ENCODE measurements at places on chromosomes 5 and 9.

GRCh38 chr5:65727491-65728156, 5.6 kb downstream of the NLN start:
- no peak for DNase-seq

- no peak for DNase-seq
These were observed 7.1 kb downstream of the LRRC70 start for GRCh38 chr5:62585751-62586150.

DNA sequence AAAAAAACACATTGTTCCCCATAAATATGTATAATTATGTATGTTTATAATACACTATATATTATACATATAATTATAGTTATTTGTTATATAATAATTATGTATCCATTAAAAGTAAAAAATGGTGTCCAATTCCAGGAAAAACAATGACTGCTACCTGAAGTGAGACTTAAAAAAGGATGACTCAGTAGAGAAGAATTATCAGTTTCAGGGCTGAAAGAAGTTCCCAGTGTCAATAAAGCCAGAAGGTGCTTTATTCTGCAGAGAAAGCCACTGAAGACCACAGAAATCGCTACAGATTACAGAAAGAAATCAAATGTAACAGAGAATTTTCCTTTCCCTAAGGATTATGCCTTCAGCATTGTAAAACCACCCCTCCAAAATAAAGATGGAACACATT, 50.9 kb downstream of the ANKRD31 start:
- no peak for DNase-seq

DNA sequence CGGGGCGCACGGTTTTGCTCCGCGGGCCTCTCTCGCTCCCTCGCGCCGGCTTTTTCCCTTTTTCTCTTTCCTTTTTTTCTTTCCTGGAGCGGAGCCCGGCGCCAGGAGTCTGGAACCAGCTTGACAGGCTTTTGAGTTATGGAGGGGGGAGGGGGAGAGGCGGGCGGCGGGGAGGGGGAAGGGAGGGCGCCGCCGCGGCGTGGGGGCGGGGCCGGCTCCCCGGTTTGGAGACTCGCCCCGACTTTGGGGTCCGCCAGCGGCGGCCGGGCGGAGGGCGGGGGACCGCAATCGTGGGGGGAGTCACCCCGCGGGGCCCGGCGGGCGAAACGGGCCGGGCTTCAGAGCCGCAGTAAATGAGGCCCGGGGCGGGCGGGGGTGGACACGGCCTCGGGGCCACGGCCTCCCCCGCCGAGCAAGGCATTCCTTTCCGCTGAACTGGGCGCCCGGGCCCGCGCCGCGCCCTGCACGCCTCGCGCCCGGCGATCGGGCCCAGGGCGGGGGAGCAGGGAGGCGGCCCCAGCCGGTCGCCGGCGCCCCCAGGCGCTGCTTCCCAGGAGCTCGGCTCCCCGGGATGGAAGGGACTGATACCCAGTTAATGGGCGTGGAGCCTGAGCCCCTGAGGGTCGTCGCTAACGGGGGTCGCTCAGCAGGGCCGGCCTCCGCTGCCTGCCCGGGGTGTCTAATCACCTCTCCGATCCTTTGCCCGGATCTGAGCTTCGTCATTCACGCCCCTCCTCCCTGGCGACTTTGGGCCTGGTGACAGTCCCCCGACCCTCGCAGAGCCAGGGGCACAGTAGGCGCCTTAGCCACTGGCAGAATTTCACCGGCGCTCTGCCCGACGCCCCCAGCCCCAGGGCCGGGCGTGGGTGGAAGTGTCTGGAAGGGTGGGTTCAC, 138.1 kb downstream of the C9orf50 start:
- no peak for DNase-seq

DNA sequence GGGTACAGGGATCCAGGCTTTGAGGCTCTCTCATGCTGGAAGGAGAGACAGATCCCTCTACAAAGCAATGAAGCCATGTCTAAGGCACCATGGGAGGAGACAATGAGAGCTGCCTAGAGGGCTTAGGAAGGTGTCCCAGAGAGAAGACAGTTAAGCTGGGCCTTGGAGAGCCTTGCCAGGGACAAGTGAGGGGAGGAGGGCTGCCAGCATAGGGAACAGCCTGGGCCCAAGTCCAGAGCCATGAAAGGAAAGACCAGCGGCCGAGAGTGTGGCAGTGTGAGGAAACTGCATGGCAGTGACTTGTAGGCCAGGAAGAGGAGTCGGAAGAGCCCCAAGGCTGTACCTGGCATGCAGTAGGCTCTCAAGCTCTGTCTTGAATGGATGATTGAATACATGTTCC, 88.5 kb downstream of the PSD2 start:
- no peak for DNase-seq

DNA sequence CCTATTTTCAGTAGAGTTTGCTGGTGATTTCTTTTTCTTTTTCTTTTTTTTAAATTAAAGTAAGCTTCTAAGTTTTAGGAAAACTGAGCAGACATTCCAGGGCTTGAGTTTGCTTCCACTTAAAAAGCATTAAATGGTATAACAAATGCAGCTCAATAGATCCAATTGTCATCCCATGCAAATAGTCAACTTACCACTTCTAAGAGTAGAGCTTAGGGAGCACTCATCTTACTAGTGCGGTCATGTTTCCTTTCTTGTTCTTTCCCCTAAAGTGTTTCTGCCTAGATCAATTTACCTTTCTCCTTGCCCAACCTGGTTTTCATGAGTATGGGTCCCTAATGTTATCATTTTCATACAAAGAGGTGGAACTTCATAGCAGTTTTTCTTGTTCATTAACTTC, 13.0 kb upstream of the CEP120 start:
- DNase-seq = no peak

DNA sequence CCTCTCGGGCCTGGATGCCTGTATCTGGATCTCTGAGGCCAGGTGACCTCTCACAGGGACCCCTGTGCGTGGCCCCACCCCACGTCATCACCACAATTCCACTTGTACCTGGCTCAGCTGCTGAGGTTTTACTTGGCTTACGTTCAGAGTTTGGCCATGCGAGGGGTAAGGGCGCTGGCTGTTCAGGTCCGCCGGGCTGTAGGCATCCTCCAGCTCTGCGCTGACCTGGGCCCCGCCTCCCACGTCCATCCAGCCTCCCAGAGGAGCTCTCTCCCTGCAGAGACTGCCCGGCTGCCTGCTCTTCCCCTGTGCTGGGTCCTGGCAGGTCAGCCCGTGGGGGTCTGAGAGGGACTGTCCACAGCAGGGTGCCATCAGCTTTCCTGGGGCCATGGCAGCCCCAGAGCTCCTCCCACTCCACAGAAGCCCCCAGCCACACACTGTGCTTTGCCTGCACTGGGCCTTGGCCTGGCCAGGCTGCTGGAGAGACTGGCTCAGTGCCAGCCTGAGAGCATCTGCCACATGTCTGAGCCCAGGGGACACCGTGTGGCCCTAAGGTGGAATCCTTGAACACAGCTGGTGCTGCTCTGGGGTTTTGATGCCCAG, 43.6 kb downstream of the SLC6A3 start:
- no peak for DNase-seq

- DNase-seq = no peak
These were observed 632.5 kb downstream of the SLCO4C1 start for GRCh38 chr5:101663543-101663942.

DNA sequence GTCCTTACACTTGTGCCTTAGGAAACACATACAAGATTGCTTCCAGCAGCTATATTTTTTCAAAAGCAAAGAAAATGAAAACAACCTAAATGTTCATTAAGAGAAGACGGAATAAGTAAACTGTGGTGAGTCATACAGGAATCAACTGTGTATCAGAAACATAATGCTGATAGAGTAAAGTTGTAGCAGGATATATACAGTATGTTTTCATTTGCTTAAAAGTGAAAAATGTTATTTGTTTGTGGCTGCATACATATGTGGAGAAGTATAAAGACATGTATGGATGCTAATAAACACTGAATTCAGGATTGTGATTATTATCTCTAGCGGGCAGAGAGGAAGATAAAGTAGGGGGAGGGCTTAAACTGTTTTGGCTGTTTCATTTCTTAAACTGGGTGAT, 8.3 kb downstream of the DCTN4 start:
- no peak for DNase-seq

- DNase-seq = no peak
These were observed 281.5 kb downstream of the EFNA5 start for GRCh38 chr5:107389130-107389774.

DNA sequence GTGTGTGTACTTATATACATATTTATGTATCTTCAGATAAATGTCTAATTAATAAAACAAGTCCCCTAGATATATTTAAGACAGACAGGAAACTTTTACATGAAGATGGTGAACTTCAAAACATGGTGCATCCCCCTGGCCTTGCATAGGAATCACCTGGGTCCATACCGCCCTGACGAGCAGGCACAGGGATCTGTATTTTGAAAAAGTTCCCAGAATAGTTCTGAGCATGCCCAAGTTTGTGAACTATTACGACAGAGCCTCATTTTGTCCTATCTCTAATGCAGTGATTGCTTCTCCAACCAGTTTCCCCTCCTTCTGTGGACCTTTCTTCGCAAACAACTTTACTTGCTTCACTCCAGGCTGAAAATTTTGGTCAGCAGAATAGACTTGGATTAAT, 98.1 kb downstream of the APBA1 start:
- DNase-seq = no peak

DNA sequence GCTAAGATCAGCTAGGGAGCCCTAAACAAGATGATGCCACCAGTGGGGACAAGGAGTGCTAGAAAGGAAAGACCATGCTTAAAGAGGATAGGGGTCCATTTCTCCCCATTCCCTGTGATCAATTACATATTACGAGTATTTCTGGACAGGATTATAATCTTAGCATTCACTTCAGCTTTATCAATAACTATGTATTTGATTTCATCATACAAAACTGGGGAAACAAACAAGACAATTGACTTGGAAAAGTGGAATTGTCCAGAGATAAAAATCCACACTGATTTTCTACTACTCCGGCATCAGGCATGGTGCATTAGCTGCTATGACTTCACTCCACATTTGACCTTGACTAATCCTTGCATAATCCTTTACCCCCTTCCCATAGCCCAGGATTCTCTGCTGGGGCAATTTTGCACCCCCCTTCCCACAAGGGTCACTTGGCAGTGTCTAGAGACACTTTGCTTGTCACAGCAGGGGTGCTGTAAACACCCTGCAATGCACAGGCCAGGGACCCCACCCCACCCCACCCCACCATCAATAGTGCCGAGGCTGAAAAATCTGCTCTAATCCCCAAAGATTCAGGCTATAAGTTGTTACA, 29.9 kb upstream of the UBE2QL1 start:
- DNase-seq = no peak

DNA sequence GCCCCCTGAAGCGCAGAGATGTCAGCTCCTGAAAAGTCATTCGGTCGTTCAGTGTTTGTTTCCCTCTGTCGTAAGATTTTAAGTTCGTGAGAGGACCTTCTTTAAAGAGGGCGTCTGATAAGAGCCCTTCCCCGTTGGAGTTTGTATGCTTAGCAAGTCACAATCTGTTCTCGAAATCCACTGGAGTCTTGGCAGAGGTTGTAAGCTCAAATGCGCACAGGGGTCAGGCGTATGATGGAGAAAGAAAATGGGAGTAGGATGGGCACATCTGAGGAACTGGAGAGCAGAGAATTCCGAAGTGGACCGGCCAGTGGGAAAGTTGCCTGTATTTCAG, 710 bp downstream of the HSD17B4 start:
- DNase-seq = no peak

GRCh38 chr9:134633362-134634142, 8.1 kb upstream of the COL5A1 start:
- DNase-seq = no peak

GRCh38 chr9:113221800-113222481, 597 bp downstream of the SLC31A1 start:
- no peak for DNase-seq

GRCh38 chr9:68509689-68510088, 31.0 kb downstream of the TMEM252 start:
- no peak for DNase-seq
